ENCODE measurements at places on chromosomes 13 and 19.

- no peak for DNase-seq
These were observed 33.4 kb downstream of the COG6 start for GRCh38 chr13:39688699-39689405.

- no peak for DNase-seq
These were observed 4.7 kb upstream of the B3GNT3 start for GRCh38 chr19:17790059-17790780.

DNA sequence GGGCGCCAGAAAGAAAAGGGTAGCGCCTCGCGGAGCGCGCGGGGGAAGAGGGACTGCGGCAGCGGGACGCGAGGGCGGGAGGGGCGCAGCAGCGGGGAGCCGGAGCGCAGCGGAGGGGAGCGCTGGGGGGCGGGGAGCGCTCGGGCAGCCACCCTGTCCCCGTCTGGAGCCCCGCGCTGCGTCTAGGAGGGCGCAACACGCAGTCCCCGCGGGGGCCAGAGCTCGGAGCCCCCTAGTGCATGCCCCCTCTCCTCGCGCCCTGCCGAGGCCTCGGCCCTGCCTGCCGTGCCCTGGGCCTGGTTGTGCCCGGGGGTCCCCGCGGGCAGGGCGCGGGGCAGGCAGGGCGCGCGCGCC is 37.9 kb downstream of the SOX1 start:
- DNase-seq: no peak

DNA sequence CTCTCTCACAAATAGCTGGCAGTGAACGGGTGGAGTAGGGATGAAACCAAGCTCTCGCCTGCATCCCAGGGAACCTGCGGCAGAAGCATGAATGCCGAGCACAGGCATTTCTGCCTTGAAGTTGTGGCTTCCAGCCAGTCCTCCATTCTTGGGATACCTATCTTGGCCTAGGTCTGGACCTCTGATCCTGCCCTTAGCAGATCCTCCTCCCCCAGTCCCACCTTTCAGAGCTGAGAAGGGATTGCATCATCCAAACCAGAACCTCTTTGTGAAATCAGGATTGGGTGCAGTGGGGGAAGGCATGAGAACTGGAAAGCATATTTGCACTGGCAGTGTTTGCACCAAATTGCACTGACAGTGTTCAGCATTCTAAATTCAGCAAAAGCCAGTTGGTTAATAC is 5.8 kb downstream of the ZNF780A start:
- DNase-seq: no peak

GRCh38 chr19:45385392-45386221 is 15.2 kb upstream of the ERCC2 start:
- DNase-seq: no peak

- DNase-seq: no peak
These were observed 382.8 kb downstream of the FOXO1 start for GRCh38 chr13:40283666-40284065.

DNA sequence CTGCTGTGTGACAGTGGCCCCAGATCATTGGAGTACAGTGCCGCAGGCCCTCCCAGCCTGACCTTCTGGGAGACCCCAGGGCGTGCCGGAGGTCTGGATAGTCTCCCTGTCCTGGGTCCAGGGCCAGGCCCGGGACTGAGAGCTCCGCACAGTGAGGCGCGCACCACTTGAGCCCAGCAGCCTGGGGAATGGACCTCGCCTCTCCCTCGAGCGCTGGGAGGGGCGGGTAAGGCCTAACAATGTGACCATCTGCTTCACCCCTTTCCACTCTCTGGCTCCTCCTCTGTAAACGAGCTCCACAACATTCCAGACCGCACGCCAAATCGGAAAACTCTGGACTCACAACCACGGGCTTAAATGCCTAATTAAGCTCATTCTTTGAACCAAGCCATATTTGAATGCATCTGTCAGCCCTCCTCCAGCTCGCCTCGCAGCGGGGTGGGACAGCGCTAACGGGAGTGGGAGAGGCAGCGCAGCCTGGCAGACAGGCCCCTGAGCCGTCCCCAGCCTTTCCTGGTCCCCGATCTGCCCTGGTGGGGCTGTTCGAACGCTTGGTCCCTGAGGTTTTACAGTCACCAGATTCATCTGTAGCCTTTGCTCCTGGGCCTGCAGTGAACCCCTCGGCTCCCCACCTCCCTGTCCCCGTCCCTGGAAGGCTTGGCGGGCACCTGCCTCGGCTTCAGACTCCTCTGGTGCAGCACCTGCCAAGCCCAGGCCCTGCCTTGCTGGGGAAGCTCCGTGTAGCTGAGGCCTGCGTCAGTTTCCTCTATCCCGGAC is 120.7 kb upstream of the VSTM2B start:
- no peak for DNase-seq

- no peak for DNase-seq
These were observed 3.7 kb upstream of the RAP2A start for GRCh38 chr13:97430296-97430695.

DNA sequence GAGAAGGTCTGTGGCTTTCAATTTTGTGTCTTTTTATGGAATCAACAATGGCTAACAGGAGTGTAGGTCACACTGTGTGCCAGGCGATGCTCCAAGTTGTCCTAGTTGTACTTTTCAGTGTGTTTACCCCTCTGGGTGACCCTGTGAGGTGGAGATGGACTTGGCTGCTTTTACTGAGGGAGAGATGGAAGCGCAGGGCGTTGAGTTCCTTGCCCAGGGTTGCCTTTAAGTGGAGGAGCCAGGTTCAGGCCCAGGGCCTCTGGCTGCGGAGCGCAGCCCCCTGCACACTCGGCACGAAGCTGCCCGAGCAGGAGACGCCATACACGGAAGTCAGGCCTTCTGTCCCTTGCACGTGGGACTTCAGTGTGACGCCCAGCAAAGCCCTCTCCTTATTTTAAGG is 112.8 kb downstream of the RAB20 start:
- DNase-seq: no peak

DNA sequence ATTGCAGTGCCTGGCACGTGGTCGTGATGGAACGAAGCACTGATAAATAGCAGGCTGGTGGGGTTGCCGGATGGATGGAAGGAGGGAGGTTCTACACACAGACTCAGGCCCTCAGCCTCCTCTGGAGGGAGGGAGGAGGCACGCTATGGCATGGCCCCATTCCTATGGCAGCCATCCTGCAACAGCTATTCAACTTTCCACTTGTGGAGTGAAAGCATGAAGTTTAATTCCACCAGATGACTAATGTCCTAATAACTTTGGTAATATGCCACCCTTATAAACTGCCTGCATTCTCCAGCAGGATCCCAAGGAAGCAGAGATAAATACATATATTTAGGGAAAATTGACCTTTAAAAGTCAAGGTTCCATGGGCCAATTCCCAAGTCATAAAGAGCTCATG is 92.4 kb downstream of the KL start:
- no peak for DNase-seq

DNA sequence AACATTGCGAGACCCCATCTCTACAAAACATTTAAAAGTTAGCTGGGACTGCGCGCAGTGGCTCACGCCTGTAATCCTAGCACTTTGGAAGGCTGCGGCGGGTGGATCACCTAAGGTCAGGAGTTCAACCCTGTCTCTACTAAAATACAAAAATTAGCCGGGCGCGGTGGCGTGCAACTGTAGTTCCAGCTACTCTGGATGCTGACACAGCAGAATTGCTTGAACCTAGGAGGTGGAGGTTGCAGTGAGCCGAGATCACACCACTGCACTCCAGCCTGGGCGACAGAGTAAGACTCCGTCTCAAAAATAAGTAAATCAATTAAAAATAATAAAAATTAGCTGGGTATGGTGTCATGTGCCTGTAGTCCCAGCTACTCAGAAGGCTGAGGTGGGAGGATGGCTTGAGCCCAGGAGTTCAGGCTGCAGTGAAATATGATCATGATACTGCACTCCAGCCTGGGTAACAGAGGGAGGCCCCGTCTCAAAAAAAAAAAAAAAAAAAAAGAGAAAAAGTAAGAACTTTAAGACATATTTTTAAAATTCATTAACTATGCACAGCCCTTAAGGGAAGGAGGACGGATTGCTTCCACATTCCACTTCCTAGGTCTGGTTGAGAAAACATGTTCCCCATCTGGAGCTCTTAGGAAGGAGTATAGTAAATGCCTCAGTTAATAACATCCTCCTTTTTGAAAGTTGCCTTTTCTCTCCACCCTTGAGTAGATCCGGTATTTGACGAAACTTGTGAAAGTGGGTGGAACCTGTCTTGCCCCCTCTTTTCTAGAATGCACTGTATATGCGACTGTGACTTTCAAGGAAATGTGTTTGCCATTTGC is 26.1 kb downstream of the EXOC3L2 start:
- DNase-seq: no peak

- DNase-seq: no peak
These were observed 12.1 kb downstream of the KBTBD7 start for GRCh38 chr13:41182231-41182630.

DNA sequence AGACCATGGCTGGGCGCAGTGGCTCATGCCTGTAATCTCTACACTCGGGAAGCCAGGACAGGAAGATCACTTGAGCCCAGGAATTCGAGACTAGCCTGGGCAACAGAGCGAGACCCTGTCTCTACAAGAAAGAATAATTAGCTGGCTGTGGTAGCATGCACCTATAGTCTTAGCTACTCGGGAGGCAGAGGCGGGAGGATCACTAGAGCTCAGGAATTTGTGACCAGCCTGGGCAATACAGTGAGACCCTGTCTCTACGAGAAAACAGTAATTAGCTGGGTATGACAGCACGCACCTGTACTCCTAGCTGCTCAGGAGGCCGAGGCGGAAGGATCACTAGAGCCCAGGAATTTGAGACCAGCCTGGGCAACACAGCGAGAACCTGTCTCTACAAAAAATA is 7.4 kb downstream of the DNMT1 start:
- DNase-seq: no peak

GRCh38 chr13:42894765-42895243 is 97.2 kb downstream of the EPSTI1 start:
- DNase-seq: no peak

- DNase-seq: no peak
These were observed 2.3 kb upstream of the C19orf84 start for GRCh38 chr19:51392701-51393100.

- DNase-seq: no peak
These were observed 43.4 kb upstream of the MAP3K10 start for GRCh38 chr19:40147693-40148347.

DNA sequence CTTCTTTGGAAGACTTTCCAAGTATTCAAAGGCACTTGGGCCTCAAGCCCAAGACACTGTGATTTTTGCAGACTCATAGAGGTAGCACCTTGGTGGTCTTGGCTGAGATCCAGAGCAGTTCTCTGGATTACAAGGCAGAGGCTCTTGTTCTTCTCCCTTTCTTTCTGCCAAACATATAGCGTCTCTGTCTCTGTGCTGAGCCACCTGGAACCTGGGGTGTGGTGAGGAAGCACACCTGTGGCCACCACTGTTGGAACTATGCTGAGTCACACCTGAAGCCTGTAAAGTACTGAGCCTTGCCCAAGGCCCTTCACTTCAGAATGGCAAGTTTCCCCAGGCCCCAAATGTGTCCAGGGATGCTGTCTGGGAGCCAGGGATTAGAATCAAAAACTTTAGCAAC is 127.5 kb downstream of the FREM2 start:
- no peak for DNase-seq

DNA sequence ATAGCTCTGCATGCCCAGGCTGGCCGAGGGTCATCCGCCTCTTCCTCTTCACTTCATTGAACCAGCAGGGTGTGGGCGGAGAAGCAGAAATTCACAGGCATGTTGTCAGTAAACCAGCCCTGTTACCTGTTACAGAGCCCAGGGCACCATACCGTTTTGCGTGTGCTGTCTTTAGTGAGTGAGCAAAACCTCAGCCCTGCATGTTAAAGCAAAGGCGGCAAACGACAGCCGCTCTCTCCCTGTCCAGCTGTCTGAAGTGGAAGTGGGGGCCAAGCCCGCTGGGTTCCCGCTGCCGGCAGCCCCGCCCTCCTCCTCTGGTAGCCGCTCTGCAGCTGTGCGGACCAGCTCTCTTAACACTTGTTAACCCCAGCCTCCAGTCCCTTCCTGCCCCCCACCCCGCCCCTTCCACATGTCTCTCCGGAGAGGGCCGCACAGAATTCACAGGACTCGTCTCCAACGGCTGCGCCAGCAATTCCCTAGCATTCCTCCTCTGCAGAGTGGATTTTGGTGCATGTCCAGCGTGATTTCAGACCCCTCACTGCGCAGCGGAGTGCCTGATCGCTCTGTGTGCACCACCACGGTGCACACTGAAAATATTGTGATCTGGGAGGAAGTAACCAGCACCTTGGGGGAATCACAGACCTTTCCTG is 12.7 kb downstream of the KLHL26 start:
- no peak for DNase-seq

DNA sequence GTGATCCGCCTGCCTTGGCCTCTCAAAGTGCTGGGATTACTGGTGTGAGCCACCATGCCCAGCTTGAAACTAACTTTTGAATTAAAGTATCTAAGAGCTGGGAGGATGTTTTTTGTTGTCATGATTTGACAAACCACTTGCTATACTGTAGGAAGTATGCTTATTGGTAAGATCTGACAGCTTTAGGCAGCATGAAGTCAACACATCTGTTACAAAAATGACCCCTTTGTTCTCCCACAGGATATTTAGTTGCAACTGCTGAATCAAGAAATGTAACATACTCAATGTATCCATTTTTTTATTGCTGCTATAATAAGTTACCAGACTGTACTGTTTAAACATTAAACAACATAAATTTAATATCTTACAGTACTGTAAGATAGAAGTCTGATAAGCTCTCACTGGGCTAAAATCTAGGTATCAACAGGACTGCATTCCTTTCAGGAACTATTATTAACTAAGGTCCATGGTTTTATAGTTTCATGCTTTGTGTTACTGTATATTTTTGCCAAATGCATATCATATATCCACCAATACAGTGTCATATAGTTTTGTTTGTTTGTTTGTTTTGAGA is 22.8 kb upstream of the LRP3 start:
- DNase-seq: no peak

- DNase-seq: no peak
These were observed 297.2 kb downstream of the DCT start for GRCh38 chr13:94182185-94182761.

DNA sequence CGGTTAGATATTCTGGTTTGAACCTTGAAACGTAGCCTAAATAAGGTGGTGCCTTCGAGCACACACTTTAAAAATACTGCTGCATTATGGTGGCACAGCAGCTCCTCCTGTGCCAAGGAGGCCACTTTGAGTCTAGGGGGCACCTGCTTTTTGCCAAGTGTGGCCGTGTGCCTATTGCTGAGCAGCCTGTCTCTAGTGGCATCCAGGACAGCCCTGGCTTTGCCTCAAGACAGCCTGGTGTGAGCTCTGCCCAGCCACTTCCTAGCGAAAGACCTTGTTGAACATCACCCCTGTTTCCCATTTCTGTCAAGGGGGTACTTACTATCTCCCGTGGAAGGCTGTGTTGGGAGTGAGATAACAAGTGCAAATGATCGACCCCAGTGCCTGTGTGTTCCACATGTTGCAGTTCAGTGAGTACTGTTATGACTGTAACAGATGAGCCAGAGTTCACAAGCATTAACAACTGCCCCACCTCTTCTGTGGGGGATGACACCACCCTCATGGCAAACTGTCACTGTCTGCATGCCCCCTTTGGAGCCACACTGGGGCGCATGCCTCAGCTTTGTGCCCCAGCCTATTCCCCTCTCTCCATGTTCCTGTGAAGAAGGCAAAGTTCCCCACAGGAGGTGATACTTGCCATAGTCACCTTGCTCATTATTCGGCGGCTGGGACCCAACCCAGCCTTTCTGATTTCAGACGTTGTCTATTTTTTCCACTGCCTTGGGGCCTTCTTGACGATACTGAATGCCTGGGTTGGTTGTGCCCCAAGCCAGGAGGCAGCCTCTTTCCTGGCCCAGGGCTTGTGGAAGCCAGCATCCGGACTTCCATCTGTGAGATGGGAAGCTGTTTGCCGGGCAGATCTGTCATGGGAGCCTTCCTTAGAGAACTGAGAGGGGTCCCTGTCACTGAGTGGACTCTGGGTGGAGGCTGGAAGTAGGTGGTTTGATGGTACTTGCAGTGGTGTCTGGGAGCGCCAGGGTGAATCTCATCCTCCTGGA is 5.4 kb downstream of the GATAD2A start:
- no peak for DNase-seq
